ENCODE measurements at places on chromosomes 13 and 19.

DNA sequence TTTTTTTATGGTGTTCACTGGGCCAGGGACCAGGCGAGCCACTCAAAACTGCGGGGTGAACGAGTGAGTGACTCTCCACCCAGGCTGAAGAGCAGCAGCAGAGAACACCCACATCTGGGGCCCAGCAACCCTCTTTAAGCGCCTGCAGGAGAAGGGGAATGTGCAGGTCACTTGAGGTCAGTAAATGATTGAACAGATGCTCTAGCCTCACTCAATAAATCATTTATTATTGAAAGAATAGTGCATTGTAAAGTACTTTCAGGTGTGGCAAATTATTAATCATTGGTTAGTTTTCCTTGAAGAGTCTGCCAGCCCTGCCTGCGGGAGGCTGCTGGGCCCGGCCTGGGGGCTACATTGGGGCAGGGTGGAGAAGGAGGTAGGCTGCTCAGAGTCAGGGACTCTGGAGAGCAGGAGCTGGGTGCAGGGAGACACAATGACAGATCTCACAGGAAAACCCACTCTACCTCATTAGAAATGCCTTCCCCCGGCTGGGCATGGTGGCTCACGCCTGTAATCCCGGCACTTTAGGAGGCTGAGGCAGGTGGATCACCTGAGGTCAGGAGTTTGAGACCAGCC, 42.5 kb downstream of the ABCC4 start:
- DNase-seq = no peak

GRCh38 chr13:19586904-19587634, 25.7 kb upstream of the TPTE2 start:
- DNase-seq = no peak

- no peak for DNase-seq
Measured at GRCh38 chr13:23934520-23934919, 37.2 kb upstream of the C1QTNF9B start.

DNA sequence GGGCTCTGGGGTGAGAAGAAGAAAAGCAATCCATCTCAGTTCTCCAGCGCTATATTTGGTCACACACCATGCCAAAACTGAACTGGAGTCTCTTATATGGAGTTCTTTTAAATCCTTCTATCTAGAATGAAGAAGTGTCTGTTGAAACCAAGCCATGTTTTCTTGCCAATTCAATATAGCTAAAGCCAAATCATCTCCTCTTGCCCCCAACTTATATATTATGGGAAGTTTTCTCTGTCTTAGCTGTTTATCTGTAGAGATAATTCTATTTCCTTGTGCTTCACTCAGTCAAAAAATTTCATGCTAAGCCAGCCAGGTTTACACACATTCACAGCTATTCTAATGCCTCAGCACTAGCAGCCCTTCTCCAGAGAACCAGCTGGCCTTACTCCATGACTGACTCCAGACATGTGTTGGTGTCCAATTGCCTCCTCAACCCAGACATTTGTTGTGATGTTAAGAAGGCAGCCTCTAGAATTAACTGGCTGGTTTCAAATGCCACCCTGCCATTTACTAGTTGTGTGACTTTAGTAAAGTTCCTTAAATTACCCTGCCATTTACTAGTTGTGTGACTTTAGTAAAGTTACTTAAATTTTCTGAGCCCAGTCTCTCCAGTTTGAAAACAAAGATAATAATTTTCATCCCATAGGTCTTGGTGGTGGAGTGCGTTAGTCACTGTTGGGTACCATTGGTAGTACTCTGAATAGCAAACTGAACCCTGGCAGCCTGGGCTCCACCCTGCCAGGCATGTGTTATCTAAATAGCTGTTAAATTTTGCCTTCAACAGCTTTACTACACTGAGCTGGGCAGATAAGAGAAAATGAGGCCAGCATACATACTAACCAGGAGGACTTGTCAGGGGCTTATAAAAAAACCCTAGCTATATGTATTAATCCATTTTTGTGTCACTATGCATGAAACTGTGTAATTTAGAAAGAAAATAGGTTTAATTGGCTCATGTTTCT, 525.1 kb downstream of the LMO7 start:
- DNase-seq = no peak

DNA sequence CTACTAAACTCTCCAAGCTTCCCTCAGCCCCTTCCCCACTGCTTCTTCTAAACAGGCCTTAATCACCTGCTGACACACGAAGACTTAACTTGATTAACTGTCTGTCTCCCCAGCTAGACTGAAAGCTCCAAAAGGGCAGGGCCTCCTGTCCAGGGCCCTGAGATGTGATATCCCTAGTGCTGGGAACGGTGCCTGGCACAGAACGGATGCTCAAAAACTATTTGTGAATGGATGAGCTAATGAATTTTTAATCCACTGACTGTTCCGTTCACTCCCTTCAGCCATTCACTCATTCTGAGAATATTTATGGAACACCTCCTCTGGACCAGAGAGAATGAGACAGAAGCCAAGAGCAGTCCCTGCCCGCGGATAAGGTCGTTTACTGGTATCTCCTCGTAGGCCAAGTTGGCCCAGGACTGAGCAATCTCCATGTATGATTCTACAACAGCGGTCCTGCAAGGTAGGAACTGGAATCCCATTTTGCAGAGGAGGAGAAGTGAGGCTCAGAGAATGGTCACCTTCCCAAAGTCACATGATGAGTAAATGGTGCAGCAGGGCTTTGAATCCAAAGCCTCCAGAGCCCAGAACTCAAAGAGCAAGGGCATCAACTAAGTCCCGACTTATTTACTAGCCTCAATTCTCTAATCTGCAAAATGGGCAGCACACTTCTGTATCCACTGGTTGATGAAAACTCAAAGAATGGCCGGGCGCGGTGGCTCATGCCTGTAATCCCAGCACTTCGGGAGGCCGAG, 3.4 kb downstream of the DMWD start:
- DNase-seq = no peak

GRCh38 chr13:110677731-110678545, 28.0 kb downstream of the CARS2 start:
- DNase-seq = no peak

DNA sequence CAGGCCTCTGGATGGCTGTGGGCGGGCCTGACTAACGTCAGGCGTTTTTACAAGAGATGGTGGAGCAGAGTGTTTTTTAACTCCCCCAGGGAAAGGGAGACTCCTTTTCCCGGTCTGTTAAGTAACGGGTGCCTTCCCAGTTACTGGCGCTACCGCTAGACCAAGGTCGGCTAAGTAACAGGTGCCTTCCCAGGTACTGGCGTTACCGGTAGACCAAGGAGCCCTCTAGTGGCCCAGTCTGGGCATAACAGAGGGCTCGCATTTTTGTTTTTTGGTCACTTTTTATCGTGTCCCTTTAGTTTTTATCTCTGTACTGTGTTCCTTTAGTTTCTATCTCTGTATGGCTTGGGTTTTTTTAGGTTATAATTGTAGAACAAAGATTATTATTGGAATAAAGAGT, 10.0 kb downstream of the ZNF383 start:
- no peak for DNase-seq

DNA sequence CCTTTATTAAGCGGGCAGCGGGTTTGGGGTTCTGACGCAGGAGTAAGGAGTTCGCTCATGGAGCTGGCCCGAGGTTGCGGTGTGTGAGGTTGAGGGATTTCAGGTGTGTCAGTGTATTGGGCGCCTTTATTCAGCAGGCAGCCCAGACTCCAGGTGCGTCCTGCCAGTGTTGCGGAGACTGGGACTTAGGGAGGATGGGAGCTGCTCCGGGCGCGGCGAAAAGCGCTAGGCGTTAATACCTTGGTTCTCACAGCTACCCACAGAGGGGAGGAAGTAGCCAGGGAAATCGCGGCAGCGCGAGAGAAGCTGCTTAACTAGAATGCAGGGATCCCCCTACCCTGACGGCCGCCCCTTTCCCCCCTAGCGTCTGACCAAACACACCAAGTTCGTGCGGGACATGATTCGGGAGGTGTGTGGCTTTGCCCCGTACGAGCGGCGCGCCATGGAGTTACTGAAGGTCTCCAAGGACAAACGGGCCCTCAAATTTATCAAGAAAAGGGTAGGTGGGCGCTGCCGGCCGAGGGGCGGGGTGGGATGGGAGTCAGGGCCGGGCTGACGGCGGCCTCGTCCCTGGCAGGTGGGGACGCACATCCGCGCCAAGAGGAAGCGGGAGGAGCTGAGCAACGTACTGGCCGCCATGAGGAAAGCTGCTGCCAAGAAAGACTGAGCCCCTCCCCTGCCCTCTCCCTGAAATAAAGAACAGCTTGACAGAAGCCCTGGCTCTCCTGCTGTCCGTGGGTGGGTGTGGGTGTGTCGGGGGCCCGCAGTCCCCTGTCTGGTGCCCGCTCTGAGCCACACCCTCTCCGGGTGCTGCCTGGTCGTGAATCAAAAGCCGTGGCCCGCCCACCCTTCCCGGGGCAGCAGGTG, 1.1 kb downstream of the RPL36 start:
- no peak for DNase-seq

GRCh38 chr13:29935309-29935981, 85.0 kb upstream of the UBL3 start:
- DNase-seq = peak; percentile 36

- no peak for DNase-seq
Measured at GRCh38 chr13:72100339-72100738, 233.3 kb upstream of the DACH1 start.

- DNase-seq = no peak
Measured at GRCh38 chr13:99439048-99439447, 62.2 kb upstream of the TM9SF2 start.

- peak; percentile 94 for DNase-seq
Measured at GRCh38 chr13:103883164-103883563, 816.9 kb upstream of the SLC10A2 start.

DNA sequence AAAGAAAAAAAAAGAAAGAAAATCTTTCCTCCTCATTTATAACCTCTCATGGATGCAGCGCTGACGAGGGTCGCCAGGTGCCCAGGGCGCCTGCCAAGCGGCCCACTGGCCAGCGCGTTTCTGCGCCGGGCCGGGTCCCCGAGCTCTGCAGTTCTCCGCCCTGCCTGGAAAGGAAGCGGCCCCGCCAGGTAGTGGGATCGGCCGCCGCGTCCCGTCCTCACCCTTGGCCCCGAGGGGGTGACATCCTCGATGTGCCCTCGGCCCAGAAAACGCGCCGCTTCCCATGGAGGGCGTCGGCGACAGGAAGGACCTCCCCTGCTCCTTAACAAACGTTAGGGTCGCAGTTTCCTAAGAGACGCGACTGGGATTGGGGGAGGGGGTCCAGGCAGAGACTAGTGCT, 56.9 kb downstream of the ZNF726 start:
- no peak for DNase-seq

- DNase-seq = no peak
Measured at GRCh38 chr19:8686549-8686948, 12.0 kb downstream of the ACTL9 start.

DNA sequence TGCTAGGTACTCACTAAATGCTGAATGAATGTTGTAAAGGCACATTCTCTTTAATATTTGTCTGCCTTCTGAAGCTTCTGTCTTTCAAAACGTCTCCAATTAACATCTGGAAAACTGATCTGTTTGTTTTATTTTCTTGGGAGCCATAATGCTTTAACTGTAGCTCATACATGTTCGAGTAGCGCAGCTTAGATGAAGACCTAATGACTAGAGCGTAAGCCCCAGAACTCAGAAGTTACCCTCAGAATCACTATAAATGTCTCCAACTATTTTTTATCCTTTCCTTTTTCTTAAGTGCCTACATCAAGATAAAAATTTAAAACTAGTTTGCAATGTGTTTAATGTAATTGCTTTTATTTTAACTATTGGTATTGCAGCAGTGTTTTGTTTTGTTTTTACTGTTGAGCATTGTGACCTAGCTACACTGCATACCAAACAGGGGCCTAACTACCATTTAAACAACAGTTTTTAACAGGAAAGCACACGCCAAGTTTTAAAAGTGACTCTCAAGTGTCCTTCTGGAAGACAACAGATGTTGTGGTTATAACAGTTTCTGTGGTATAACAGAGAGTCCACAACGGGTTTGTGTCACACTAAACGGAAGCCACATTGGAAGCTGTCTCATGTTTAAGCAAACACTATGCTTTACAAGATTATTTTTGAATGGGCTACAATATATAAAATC, 42.0 kb downstream of the MRPL57 start:
- DNase-seq = no peak

GRCh38 chr19:39237200-39238184, 7.3 kb downstream of the IFNL3 start:
- no peak for DNase-seq

GRCh38 chr13:28370448-28370847, 124.5 kb downstream of the FLT1 start:
- no peak for DNase-seq

DNA sequence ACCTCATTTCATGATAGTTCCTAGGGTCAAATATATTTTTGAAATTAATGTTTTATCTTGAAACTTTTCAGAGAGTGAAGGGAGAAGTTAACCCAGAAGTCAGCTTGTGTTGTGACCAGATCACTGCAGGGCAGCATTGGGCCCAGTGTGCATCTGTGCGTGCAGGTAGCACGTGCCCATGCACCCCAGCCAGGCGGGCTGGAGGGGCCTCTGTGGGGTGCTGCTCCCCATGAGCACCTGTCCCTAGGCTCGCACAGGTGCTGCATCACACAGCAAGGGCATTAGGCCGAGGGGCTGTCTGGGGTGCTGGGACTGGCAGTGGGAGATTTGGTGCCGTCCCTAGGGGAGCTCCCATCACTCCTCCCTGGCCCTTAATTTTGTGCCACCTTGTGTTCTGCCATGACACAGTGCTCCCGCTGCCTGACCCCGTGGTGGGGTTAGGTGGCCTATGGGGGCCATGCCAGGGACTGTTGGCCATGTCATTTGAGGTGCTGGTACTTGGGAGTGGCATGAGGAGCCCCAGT, 13.1 kb downstream of the UPF1 start:
- DNase-seq = no peak

DNA sequence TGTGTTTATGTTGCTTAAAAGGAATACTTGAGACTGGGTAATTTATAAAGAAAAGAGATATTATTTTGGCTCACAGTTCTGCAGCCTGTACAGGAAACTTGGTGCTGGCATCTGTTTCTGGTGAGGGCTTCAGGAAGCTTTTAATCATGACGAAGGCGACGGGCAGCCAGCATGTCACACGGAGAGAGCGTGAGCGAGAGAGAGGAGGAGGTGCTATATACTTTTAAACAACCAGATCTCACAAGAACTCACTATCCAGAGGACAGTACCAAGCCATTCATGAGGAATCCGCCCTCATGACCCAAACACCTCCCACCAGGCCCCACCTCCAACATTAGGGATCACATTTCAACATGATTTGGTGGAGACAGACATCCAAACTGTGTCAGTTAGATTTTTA, 163.4 kb upstream of the TSC22D1 start:
- no peak for DNase-seq

DNA sequence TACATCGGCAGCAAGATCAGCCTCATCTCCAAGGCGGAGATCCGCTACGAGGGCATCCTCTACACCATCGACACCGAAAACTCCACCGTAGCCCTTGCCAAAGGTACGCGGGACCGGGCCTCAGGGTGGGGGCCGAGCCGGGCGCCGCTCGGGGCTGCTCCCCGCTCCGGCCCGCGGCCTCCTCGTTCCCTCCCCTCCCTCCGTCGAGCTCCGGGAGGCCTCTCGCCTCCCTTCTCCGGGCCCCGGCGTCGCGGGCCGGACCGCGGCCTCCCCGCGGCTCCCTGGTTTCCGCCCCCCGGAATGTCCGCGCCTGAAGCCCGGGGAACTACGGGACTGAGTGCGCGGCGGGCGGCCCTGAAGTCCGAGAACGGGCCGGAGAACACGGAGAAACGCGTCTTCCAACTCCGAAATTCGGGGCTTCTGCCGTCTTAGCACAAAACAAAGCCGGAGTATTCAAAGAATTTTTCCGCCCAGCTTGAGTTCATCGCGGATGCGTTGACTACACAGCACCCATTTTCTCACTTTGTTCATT, 423 bp downstream of the LSM14A start:
- DNase-seq = peak; percentile 42

- DNase-seq = peak; percentile 79
Measured at GRCh38 chr19:58021541-58022282, 12.1 kb upstream of the ZSCAN1 start.

Measured in pons (tissue), 1 donor.